ENCODE measurements at places on chromosomes 11 and 22.
A peak's percentile ranks its signal among the peaks of the same experiment; 100 is the strongest.

DNA sequence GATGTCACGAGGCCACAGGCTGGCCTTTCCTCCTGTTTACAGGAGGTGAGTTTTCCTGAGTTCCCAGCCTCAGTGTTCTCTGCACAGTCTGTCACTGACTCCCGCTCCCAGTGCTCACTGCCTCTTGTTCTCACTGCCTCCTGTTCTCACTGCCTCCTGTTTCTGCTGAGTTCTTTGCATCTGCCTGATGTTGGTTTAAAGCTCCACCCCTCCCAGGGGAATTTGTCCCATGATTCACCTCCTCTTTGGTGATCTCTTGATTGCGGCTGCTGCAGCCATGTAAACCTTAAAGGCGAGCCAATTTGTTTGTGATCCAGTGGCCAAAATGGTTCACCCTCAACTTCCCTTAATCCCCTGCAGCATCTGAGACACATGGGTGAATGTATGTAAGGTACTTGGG, 6.0 kb upstream of the TUBA8 start:
- DNase-seq, result no peak

- DNase-seq, result no peak
Measured at GRCh38 chr11:131108760-131109159, 192.5 kb upstream of the SNX19 start.

DNA sequence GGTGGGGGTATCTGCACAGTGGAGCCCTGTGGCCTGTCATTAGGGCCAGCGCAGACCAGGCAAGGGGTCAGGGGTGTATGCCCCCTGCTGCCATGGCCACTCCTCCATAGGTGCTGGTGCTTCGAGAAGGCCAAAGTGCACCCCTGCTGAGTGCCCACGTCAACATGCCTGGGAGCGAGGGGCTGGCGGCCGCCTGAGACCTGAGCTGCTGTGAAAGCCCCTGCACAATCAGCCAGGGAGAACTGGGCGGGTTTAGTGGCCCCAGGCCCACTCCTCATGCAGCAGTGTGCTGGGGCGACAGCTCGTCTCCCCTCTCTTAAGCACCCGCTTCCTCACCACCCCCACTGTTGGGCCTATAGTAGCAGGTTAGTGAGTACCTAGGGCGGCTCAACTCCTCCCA, 14.0 kb downstream of the ZDHHC24 start:
- no peak for DNase-seq

GRCh38 chr11:7597620-7598019, 75.7 kb downstream of the CYB5R2 start:
- DNase-seq, result no peak

DNA sequence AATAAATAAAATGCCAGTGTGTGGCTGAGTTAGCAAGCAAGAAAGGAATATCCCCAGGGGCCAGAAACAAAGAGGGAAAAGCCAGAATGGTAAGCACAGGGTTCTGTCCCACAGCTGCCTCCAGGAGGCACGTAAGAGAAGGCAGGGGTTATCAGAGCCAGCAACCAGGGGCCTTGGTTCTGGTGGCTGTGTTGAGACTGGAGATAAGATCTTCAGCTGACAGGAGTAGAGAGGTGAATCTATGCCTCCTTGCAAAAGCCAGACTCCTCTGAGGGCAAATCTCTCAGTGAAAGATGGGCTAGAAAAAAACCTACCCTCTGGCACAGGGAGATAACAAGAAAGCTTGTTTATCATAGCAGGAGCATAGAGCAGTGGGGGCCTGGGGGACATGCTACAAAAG, 29.8 kb upstream of the NFAM1 start:
- DNase-seq, result no peak

- no peak for DNase-seq
Measured at GRCh38 chr11:119694334-119694733, 34.7 kb downstream of the NECTIN1 start.

- DNase-seq, result no peak
Measured at GRCh38 chr22:41504397-41504796, 35.5 kb downstream of the ACO2 start.

- peak; percentile 23 for DNase-seq
Measured at GRCh38 chr22:23289851-23290724, 109.8 kb downstream of the BCR start.

DNA sequence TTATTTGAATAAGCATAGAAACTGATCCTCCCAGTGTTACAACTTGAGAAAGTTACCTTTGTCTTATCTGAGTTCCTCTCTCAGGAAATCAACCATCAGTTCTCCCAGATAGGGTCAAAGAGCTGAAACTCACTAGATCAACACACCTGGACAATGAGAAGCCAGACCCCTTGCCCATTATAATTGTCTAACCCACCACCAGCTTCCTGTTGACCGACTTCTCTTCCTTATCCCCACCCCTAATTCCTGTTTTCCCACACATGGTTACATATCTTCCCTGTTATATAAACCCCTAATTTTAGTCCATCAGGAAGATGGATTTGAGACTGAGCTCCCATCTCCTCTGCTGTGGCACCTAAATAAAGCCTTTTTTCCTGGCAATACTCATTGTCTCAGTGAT, 6.9 kb downstream of the SLC5A4 start:
- no peak for DNase-seq

- no peak for DNase-seq
Measured at GRCh38 chr11:11464555-11464954, 111.5 kb upstream of the CSNK2A3 start.

GRCh38 chr11:68053117-68053516, 14.3 kb downstream of the TCIRG1 start:
- DNase-seq, result no peak

DNA sequence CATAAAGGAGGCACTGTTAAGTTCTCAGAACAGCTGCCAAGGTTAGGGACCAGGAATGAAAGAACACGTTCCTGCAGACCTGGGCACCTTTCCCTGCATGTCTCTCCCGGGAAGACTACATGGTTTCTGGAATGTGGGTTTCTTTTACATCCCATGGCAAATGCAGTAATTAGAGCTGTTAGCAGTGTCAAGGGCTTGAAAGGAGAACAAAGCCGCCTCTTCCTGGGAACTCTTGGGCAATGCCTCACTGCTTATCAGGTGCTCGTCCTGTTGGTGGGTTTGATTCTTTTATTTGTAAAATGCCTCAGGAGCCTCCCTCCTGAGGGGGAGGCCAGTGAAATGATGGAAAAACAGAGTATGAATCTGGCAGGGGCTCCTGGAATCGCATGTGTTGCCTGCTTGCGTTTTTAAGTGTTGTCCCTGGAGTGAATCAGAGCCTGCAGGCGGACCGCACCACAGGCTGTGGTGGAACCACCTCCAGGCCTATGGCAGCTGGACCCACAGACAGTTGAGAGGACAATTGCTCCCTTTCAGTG, 723 bp upstream of the C22orf31 start:
- no peak for DNase-seq

DNA sequence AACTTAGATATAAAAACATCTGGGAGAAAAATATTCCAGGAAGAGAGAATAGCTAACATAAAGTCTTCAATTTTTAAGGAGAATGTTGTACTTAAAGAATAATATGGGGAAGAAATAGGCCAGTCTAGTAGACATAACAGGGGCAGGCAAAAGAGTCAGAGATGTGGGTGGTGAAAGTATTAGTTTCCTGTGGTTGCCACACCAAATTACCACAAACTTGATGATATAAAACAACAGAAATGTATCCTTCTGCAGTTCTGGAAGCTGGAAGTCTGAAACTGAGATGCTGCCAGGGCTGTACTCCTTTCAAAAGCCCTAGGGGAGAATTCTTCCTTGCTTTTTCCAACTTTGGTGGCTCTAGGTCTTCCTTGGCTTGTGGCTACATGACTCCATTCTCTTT, 1309.7 kb downstream of the LRRC4C start:
- DNase-seq, result no peak

GRCh38 chr22:37703906-37704305, 7.1 kb downstream of the TRIOBP start:
- DNase-seq, result no peak

DNA sequence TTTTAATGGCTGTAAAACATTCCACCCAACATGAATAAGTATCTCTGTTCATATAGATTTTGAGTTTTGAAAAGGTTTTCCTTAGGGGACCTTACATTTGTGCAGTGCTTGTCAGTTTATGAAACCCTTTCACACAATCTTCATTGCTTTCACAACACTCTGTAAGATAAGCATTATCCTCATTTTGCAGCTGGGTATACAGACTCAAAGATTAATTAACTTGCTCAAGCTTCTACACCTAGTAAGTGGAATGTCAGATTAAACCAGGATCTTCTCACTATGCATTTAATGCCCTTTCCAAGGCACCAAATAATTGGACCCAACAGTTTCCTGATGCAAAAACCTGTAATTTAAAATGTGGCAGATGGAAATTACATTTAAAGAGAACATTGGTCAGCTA, 11.6 kb upstream of the GAB2 start:
- no peak for DNase-seq

DNA sequence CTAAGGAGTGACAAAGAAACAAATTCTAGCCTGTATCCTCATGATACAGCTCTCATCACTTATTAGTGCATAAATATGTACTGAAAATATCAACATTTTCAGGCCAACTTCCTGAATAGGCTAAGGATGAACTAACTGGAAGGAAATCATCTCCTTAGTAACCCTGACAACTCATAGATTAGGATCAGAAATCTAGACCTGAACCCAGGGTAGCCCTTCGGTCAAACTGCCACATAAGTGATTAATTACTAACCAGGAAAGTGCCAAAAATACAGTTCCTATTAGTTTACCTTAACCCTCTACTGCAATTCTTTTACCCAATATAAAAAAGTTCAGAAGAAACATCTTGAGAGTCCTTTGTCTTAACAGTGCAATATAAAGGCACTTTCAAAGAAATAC, 40.0 kb downstream of the AMBRA1 start:
- no peak for DNase-seq

- DNase-seq, result no peak
Measured at GRCh38 chr11:28547321-28547741, 439.1 kb downstream of the METTL15 start.

- DNase-seq, result no peak
Measured at GRCh38 chr11:32056438-32056837, 34.4 kb upstream of the RCN1 start.

DNA sequence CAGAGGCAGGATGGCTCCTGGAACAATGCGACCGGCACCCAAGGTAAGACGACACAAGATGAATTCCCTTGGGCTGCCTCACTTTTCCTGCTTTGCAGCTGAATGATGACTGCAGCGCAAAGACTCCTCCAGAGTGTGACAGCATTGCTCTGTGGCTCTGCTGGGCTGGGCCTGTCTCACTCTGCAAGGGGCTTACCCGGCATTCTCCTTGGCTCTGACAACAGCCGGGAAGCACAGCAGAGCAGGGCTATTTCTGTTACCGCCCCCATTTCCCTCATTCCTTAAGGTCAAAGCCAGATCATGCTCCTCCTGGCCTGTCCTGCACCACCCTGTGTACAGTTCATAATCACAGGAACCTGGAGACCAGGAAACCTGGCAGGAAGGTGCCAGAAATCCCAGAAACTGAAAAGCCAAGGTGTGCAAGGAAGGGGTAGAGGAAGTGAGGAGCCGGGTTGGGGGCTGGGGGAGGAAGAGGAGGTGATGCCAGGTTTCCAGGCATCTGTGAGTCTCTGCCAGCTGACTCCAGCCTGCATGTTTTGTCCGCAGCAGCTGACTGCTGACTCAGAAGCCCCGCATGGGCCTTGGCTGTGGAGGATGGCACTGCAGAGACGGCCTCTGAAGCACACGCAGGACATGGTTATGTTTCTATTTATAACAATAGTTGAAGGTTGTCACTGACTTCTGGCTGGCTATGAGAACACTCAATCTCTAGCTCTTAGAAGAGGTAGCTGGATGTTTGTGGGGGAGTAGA, 113.6 kb downstream of the MICAL3 start:
- DNase-seq, result no peak

- no peak for DNase-seq
Measured at GRCh38 chr11:133727774-133728173, 117.5 kb downstream of the SPATA19 start.

GRCh38 chr11:115008799-115009198, 330.5 kb downstream of the NXPE2 start:
- no peak for DNase-seq

- no peak for DNase-seq
Measured at GRCh38 chr11:35126000-35126878, 12.7 kb upstream of the CD44 start.

DNA sequence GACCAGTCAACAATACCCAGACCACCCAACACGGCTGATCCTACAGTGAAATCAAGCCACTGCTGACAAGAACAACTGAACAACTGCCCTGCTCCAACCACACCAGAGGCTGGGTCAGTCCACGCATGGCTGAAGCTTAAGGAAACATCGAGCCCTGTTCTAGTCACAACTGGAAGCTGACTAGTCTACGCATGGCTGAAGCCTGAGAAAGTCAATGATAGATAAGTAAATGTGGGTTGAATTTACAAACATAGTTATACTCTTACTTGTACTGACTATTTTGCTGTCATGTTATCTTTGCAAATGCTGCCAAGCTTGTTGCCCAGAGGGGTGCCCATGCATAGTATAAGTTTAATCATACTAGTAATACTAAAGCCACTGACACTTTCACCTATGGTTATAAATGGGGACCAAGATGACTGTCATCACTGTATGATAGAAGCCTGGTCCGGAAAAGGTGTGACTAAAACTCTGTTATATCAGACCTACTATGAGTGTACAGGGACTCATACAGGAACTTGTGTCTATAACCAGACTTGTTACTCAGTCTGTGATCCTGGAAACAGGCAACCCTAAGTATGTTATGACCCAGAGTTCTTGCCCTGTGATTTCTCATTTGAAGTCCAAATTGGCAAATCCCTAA, 43.4 kb upstream of the GLYAT start:
- no peak for DNase-seq

DNA sequence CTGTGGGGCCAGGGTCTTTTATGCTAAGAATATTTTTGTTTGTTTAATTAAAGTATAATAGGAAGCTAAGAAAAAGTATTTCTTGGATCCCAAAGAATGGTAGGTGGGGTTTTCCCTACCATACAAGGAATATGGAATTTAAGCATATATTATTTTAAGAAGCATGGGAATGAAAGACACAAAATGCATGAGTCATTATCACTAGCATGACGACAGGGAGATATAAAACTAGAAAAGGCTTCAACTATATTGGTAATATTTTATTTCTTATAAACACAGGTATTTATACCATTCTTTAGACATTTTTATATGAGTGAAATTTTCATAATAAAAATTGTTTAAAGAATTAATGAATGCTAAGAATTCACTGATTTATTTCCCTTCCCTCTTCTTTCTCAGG, 39.3 kb upstream of the SOX6 start:
- no peak for DNase-seq

DNA sequence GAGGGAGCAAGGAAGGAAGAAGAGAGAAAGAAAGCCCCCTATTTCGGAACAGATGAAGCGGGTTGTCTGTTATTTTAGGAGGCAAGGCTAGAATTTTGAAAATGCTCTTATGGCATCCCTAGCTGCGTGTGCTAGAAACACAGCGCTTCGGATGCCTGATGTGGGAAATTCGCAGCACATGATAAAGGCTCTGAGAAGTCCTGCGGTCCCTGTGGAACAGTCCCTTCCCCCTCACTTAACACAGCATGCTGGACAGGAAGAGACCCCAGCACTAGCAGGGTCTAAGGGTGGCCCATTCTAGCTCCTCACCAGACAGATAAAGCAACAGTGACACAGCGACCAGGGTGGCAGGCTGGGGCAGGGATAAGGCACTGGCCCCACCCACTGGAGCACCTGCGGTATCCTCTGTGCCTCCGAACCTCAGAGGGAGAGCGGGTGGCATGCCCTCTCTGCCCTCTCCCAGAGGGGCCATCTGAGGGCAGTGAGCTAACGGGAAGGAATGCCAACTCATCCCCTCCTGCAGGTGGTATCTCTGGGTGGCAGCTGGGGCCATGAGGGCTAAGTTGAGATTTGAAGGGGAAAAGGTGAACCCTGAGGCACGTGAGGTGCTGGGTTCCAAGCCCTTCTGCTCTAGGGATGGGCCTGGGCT, 75.7 kb downstream of the SCUBE1 start:
- DNase-seq, result no peak

GRCh38 chr11:86676010-86676409, 3.6 kb upstream of the ME3 start:
- DNase-seq, result no peak

All from activated CD4-positive, CD25-positive, alpha-beta regulatory T cell treated with anti-CD3 and anti-CD28 coated beads, Interleukin-2, amount 50 U/mL, for 16 hours (primary cell).